ENCODE measurements at places on chromosomes 7 and 10.
A peak's percentile ranks its signal among the peaks of the same experiment; 100 is the strongest.

- DNase-seq, result no peak
Observed at GRCh38 chr10:55641601-55642000, 719.5 kb downstream of the ZWINT start.

- DNase-seq, result peak; percentile 63
Observed at GRCh38 chr7:128056901-128057300, 25.7 kb upstream of the LRRC4 start.

DNA sequence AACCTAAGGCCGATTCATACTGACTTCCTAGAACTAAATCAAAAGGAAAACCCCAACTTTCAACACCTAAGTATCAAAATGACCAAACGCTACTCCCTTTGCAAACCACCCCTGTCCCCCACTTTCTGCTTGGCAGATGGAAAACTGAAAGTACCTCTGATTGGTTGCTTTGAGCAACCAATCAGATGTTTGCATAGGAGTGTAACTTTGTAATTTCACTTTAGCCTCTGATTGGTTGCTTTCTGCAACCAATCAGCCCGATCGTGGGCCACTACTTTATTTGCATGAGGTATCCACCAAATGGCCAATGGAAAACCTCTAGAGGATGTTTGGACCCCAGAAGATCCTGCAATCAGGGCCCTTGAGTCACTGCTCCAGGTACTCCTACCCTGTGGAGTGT, 12.3 kb upstream of the SNX10 start:
- DNase-seq, result no peak

GRCh38 chr7:140284062-140284461, 107.3 kb upstream of the KDM7A start:
- no peak for DNase-seq

- DNase-seq, result no peak
Observed at GRCh38 chr7:43849047-43849446, 20.3 kb downstream of the MRPS24 start.
